Lung (tissue), 17 donors: ENCODE measurements at places on chromosomes 7 and 10. TPM values are rescaled to one million over a fixed set of nuclear protein-coding genes. Genes with fewer than 3 reads are reported as not detected.

The VSTM2A gene
- not detected for total RNA-seq

DNA sequence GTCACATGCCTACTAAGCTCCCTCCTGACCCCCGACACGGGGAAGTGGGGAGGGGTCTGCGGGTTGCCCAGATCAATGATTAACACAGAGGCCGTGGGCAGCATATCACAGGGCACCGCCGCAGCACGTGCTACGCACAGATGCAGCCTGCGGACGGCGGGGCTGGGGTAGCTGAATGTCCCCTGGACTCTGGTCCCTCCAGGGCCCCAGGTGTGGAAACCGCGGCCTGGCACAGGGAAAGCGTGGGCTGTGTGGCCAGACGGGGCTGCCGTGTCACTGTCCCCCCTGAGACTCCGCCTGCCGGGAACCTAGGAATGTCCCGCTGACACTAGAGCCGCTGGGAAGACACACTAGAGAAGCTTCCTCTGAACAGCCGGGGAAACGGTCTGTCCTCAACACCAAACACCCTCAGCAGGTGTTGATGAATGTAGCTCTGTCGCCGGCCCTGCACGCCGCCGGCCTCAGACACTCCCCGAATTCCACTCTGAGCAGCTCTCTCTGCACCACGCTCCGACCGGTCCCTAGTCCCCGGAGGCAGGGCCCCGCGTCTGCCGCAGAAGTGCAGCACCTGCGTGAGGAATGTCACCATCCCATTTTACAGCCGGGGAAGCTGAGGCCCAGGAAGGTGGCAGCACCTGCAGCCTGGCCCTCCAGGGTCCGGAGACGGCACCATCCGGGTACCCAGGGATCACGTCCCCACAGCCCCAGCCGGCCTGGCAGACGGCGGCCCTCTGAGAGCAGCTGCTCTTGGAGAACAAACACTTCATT lies 33.4 kb upstream of the PDGFA start:
- DNase-seq, result no peak

- no peak for DNase-seq
Measured at GRCh38 chr10:86392723-86393094, 26.1 kb upstream of the GRID1 start.

DNA sequence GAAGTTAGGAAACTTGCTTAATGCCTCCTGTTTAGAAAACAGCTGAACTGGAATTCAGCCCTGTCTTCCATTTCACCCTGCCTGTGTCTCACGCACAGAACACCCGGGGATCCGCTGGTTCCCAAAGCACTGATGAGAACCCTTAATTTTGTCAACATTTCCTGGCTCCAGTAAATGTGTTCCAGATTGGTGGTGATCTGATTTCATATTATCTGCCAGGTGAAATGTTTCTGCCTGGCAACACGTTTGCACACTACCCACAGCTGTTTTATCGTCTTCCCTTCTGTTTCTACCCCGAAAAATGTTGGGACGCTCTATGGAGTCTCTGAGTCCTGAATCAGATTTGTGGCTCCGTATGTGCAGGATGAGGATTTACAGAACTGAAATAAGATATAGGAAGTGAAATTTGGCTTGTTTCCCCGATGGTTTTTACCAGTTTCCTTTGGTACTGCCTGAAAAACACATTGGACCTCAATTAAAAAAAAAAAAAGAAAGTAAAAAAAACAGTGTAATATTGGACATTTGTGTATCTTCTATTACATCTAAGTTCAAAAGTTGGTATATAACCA lies 29.0 kb downstream of the MRC1 start:
- no peak for DNase-seq
